Thoracic aorta endothelial cell (primary cell): ENCODE measurements at places on chromosomes 7 and 10. TPM values are rescaled to one million over a fixed set of nuclear protein-coding genes. Genes with fewer than 3 reads are reported as not detected.

The CBLL1 gene
- 46.7 and 55.9 TPM in 2 replicates for total RNA-seq

The TFR2 gene
- total RNA-seq, result 0.27 and 0.43 TPM in 2 replicates

The ITPRID1 gene
- total RNA-seq, result not detected in 2 replicates

The TMEM254 gene
- 7.7 and 8.0 TPM in 2 replicates for total RNA-seq

The TRIM50 gene
- total RNA-seq, result not detected in 2 replicates

The SORCS1 gene
- not detected in 2 replicates for total RNA-seq

The ANXA11 gene
- total RNA-seq, result 61.2 and 86.4 TPM in 2 replicates

The C7orf33 gene
- not detected in 2 replicates for total RNA-seq
